Kidney (tissue), 22 donors: ENCODE measurements at places on chromosomes 6 and 20. TPM values are rescaled to one million over a fixed set of nuclear protein-coding genes. Genes with fewer than 3 reads are reported as not detected.

DNA sequence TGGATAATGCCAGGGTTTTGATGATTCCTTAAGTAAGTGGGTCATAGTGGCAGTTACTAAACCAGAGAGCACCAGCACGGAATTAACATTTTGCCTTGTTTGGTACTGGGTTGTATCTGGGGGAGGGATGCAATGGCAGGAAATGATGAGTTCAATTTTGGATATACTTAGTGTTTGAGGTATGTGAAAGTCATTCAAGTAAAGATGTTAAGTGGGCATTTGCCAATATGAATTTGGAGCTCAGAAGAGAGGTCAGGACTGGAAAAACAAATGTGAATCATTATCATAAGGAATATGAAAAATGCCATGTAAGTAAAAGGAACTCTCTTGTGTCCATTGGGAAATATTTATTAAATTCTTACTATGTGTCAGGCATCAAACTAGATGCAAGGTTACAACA, 6.2 kb downstream of the PXT1 start:
- H3K36me3 ChIP-seq, result no peaks in the 10 kb centered on the region
- no peak for DNase-seq
- H3K27me3 ChIP-seq, result no peaks in the 10 kb centered on the region
- H3K4me3 ChIP-seq, result no peak overlapping the region
- no peak overlapping the region for H3K27ac ChIP-seq

- no peak overlapping the region for H3K4me3 ChIP-seq
- no peaks in the 10 kb centered on the region for H3K4me1 ChIP-seq
- H3K36me3 ChIP-seq, result no peaks in the 10 kb centered on the region
- no peak overlapping the region for H3K27ac ChIP-seq
- no peak for DNase-seq
- H3K27me3 ChIP-seq, result no peaks in the 10 kb centered on the region
Observed at GRCh38 chr6:158313989-158314388, 1.7 kb downstream of the TULP4 start.

GRCh38 chr20:7912551-7912950, 27.7 kb downstream of the HAO1 start:
- DNase-seq, result no peak
- no peaks in the 10 kb centered on the region for H3K27me3 ChIP-seq
- no peaks in the 10 kb centered on the region for H3K36me3 ChIP-seq
- no peaks in the 10 kb centered on the region for H3K4me1 ChIP-seq

GRCh38 chr6:10719296-10719963, 3.4 kb upstream of the TMEM14C start:
- peaks cover 7% of the 10 kb centered on the region for H3K4me1 ChIP-seq
- H3K36me3 ChIP-seq, result no peaks in the 10 kb centered on the region

DNA sequence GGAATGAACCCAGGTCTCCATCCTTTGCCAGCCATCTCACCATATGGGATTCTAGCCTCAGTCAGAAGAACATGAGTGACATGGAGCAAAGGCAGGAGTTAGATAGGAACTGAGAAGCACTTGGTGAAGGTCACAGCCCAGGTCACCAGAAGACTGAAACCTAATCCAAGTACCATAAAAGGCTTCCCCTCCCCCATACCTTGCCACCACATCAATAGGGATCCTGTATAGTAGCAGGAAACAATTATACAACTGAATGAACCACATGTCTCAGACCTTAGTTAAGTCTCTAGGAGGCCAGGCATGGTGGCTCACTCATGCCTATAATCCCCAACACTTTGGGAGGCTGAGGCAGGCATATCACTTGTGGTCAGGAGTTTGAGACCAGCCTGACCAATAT, 49.6 kb downstream of the KIZ start:
- no peak for DNase-seq
- no peaks in the 10 kb centered on the region for H3K36me3 ChIP-seq
- H3K27me3 ChIP-seq, result no peaks in the 10 kb centered on the region
- H3K4me1 ChIP-seq, result no peaks in the 10 kb centered on the region
- H3K27ac ChIP-seq, result no peak overlapping the region

- H3K27ac ChIP-seq, result no peak overlapping the region
- no peak overlapping the region for H3K4me3 ChIP-seq
- no peaks in the 10 kb centered on the region for H3K4me1 ChIP-seq
- H3K27me3 ChIP-seq, result no peaks in the 10 kb centered on the region
- no peak for DNase-seq
Observed at GRCh38 chr6:159913375-159913774, 22.6 kb downstream of the MAS1 start.

The LAMA2 gene
- total RNA-seq, result 20.8 TPM

The PTCRA gene
- not detected for total RNA-seq

The MEI4 gene
- 1.2 TPM for total RNA-seq

The FGD2 gene
- total RNA-seq, result 49.5 TPM
